ENCODE measurements at places on chromosomes 5 and 9. TPM values are rescaled to one million over a fixed set of nuclear protein-coding genes. Genes with fewer than 3 reads are reported as not detected.

- no peaks in the 10 kb centered on the region for H3K36me3 ChIP-seq
- no peak for DNase-seq
- H3K4me3 ChIP-seq: no peak overlapping the region
- H3K27ac ChIP-seq: no peak overlapping the region
- H3K4me1 ChIP-seq: peaks cover 14% of the 10 kb centered on the region
- no peaks in the 10 kb centered on the region for H3K27me3 ChIP-seq
These were observed 33.5 kb downstream of the OR1J1 start for GRCh38 chr9:122444041-122444733.

KIAA0825 gene
- total RNA-seq: 1.3 TPM

PDE6A gene
- not detected for total RNA-seq

MARCOL gene
- not detected for total RNA-seq

RHOBTB3 gene
- 37.6 TPM for total RNA-seq

TXNDC15 gene
- total RNA-seq: 68.6 TPM

GRCh38 chr5:37043693-37044092 is 167.1 kb downstream of the NIPBL start:
- peaks cover 7% of the 10 kb centered on the region for H3K4me1 ChIP-seq
- H3K27ac ChIP-seq: no peak overlapping the region
- H3K4me3 ChIP-seq: no peak overlapping the region
- no peaks in the 10 kb centered on the region for H3K27me3 ChIP-seq
- no peak for DNase-seq

All from endothelial cell of umbilical vein (primary cell).